ENCODE measurements at places on chromosomes 5 and 9.

GRCh38 chr9:103680581-103680980 is 413.5 kb upstream of the SMC2 start:
- DNase-seq, result no peak

GRCh38 chr5:157455057-157455456 is 5.0 kb upstream of the NIPAL4 start:
- no peak for DNase-seq

DNA sequence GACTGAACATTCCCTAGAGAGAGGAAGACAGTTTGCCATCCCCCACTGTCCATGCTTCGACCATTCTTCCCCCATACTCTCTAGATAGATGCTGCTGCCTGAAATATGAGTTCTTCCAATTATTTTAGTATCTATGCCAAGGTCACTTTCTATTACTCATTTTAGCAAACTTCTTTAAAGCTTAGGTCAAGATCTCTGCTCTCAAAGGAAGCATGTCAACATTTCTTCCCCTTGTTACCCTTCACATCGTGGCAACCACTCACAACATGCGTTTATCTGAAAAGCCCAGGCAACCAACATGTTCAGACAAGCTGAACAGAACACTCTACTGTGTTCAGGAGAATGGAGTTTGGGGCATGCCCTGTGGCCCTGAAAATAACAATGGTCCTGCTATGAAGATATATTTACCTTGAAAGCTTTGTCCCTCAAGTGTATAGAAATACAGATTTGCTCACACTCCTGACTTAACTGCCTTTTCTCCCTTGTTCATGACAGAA is 138.4 kb upstream of the KIF2A start:
- DNase-seq, result no peak

DNA sequence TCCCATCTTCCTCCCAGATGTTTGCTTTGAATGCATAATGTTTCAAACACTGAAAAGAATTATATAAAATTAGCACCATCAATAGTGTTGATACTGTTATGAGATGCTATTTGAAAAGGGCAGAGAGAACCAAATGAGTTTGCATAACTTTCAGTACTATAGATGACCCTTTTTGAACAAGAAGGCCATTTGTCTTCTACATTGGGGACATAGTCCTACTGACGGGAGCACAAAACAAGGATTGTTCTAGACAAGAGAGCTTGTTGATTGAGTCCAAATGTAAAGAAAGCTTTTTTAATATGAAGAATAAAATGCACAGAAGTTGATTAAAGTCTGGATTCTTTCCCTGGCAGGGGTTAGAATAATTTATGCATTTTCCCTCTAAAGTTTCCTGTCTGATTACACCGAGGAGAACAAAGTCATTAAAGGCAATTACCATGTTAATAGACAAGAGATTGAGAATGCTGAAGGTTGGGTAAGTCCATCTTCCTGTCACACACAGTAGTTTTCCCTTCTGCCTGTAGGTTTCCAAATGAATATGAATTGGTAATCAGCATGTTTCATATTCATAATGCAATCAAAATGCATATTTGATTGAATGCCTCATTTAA is 32.8 kb upstream of the ADCY2 start:
- DNase-seq, result no peak

GRCh38 chr9:108579757-108580439 is 275.9 kb downstream of the ACTL7B start:
- DNase-seq, result no peak

DNA sequence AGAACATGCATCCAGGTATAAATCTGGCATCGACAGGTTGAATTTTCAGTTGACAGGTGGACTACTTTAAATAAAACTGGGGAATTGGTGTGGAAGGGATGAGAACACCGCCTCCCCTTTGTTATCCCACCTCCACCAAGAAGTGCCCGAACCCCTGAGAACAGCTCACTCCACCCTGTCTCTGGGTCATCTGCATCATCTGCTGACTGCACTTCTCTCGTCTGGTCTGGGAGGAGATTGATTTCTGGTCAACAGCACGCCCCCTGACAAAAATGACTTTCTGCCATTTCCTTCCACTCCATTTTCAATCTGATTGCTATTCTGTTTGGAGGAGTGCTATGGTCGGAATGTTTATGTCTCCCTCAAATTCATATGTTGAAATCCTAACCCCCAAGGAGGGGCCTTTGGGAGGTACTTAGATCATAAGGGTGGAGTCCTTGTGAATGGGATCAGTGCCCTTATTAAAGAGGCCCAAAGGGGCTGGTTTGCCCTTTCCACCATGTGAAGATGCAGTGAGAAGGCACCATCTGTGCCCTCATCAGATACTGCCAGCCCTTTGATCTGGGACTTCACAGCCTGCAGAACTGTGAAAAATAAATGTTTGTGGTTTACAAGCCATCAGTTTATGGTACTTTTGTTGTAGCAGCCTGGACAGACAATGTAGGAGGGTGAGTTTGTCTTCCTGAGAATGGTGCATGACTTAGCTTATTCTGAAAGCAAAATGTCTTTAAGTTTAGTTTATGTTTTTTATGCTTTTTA is 145.7 kb downstream of the EGFLAM start:
- DNase-seq, result no peak

Measured in stimulated activated CD8-positive, alpha-beta memory T cell treated with anti-CD3 and anti-CD28 coated beads, Interleukin-12 subunit alpha, Interleukin-12 subunit beta, amount 100 ng/mL, for 4 hours (primary cell).